ENCODE measurements at places on chromosomes 1 and 21.

GRCh38 chr1:115183158-115183557 is 93.9 kb upstream of the TSPAN2 start:
- no peak for DNase-seq

GRCh38 chr1:231460614-231461013 is 38.5 kb upstream of the EGLN1 start:
- DNase-seq: no peak

DNA sequence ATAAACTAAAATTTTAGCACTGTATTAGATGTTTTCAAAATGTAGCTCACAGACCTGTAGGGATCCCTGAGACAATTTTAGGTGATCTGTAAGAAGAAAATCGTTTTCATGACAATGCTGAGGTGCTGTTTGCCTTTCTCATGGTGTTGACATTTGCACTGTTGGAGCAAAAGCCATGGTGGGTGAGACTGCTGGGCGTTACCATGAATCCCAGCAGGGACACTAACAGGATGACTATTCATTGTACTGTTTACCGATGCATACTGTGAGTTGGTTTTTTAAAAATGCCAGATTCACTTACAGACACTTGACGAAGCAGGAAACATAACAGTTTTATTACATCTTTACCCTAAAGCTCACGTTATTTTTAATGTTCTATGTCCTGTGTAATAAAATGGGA is 468.5 kb downstream of the PCP4 start:
- peak; percentile 83 for DNase-seq

DNA sequence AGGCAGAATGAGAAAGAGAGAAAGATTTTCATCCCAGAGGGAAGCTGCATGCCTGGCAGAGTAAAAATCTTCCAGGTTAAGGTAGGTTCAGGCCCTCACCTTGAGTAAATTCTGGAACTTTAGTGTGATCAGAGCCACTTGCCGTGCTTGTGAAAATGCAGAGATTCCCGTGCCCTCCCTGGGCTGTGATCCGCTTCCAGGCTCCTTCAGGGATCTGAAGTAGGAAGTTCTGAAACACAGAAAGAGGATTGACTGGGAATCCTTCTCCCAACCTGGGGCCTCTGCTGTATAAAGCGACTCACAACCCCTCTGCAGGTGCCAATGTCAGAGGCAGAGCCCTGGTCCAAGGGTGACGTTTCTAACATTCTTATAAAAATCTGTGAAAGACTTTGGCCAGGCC is 26.6 kb downstream of the NUAK2 start:
- no peak for DNase-seq

DNA sequence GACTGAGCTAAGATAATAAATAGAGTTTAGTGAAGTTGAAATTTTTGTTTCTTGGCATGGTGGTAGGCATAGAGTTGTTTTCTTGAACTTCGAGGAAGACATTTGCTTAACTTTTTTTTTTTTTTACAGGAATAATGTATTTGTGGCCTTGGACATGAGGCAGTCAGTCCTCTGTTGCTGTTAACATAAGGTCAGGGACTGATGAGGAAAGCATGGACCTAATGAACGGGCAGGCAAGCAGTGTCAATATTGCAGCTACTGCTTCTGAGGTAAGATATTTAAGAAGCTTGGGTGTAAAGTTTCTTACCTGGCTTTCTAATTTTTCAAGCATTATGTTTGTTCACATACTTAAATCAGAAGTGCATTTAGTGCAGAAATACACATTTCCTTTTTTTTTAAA is 51.5 kb downstream of the RALGPS2 start:
- DNase-seq: no peak

DNA sequence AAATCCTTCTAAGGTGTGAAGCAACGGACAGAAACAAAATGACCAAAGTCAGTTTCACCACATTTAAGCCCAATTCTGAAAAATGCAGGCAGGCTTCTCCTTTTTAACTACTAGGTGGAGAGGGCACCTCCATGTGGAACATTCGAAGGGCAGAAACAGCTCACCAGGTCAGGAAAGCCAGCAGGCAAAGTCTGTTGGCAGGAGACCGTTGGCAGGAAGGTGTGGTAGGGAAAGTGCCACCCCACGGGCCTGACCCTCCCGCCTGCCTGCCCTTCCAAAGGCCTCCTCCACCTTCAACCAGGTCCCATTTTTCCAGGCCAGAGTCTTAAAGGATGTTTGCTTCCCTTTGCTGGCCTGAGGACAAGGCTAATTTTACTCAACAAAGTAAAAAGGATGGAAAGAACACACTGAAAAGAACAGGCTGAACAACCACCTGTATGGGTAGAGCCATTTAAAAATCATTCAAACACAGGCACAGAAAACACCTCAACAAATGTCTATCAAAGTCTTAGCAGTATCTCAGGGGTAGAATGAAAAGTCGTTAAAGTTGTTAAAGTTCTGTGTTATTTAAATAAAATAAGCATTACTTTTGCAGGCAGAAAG is 26.4 kb downstream of the CAPZB start:
- DNase-seq: no peak

- no peak for DNase-seq
Measured at GRCh38 chr1:151146072-151146411, 389 bp downstream of the SEMA6C start.

GRCh38 chr1:178376008-178376407 is 120.8 kb downstream of the CLEC20A start:
- DNase-seq: no peak

- no peak for DNase-seq
Measured at GRCh38 chr21:14762734-14763694, 216.9 kb upstream of the SAMSN1 start.

- no peak for DNase-seq
Measured at GRCh38 chr1:71490432-71490831, 409.6 kb upstream of the ZRANB2 start.

- no peak for DNase-seq
Measured at GRCh38 chr1:228059634-228060457, 22.7 kb upstream of the ARF1 start.

- DNase-seq: no peak
Measured at GRCh38 chr1:17135530-17135929, 16.3 kb upstream of the PADI2 start.

DNA sequence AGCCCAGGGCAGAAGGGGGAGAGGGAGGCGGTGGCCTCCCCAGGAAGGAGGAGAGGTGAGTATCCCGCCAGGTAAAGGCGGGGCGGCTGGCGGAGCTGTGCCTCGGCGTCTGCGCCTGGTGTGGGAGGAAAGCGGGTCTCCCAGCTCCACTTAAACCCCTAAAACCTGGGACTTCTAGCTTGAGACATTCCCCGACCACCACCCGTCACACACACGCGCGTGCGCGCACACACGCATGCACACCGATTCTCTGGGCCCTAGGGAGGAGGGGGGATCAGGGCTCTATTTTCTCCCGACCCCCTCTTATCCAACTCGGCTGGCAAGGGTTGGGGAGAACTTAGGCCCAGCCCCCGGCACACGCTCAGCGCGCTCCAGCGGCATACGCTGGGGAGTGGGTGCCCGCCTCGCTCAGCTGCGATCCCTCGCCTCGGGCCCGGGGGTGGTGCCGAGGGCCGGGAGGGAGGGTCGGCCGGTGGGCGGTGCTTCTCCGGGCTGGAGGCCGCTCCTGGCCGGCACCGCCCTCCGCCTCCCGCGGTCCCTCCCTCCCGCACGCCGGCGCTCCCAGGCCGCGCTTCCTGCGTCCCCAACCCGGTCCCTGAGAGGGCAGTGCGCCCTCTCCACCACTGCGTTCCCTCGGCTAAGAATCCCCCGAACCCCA is at the start of gene TMEM51:
TMEM51 (plus strand) TSS at position 564 of the 658 bp plus-strand sequence. CDS start 61,341 bp downstream, outside the sequence.
- no peak for DNase-seq

DNA sequence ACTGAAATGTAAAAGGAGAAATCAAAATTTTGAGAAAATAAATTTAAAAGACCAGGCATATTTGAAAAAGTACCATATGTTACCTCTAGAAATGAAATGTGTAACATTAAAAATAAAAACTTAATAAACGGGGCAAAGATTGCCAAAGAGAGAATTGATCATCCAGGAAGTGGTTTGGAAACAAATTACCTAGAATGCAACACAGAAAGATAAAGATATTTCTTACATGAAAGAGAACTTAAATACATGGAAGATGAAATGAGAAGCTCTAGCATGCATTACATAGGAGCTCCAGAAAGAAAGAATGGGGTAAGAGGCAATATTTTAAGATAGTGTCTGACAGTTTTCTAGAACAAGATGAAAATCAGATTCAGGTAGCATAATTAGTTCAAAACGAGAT is 235.9 kb upstream of the IRF2BP2 start:
- DNase-seq: no peak

DNA sequence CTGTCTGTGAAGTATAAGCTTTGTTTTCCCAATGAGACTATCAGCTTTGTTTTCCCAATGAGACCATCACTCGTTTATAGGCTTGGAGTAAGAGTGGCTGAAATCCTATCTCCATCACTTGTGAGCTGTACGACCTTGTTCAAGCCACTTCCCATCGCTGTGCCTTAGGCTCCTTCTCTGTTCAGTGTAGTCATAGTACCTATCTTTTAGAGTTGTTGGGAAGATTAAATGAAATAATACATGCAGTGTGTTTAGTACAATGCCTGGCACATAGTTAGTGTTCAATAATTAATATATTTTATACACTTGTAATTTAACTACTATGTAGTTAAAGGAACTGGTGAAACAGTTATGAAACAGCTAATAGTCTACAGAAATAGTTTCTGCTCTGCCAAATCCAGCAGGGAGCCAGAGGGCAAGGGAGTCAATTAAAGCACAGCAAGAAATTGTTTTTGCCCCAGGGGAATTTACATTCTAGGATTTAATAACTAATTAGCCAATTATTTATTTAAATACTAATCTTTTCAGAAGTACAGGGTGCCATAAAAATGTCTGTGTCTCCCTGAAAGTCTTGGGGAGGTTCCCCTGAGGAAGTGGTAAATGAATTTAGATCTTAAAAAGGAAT is 139.3 kb upstream of the HMCN1 start:
- DNase-seq: no peak

GRCh38 chr1:52028328-52028727 is 5.3 kb downstream of the KTI12 start:
- no peak for DNase-seq
